T-helper 22 cell (primary cell): ENCODE measurements at places on chromosomes 16 and 17.

DNA sequence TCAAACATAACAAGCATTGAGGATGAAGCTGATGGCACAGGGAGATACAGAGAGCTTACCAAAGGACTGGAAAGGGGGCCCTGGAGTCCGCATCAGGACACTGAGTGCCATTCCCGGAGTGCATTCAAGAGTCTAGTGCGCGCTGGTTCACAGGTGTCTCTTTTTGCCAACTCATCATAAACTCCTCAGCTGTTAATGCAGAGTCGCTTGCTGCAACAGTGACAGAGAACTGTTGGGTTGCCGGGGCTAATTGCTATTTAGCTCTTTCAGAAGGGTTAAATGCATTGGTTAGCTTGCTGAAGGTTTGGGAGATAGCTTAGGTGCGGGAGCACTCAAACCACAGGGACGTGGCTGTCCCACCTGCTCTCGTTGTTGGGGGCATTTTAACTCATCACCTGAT lies 1091.6 kb upstream of the EEF2KMT start:
- no peak for DNase-seq

DNA sequence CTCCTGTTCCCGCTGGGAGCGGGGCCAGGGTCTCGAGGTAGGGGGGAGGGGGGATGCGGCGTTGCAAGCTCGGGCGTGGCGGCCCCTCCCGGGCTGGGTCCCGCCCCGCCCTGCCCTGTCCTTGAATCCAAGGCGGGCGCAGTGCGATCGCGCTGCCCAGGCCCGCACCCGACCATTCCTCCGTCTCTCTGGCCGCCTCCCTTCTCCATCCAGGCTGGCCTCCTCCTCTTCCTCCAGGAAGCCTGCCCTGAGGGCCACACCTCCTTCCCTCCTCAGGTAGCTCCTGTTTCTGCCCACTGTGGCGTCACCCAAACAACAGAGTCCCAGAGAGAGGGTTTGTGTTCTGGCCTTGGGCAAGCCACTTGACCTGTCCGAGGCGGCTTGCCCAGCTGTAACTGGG lies 43.0 kb upstream of the TAC4 start:
- DNase-seq: no peak

GRCh38 chr16:73066927-73067670 lies 19.2 kb upstream of the ZFHX3 start:
- DNase-seq: no peak

- no peak for DNase-seq
Observed at GRCh38 chr16:87540072-87540896, 47.5 kb upstream of the ZCCHC14 start.

DNA sequence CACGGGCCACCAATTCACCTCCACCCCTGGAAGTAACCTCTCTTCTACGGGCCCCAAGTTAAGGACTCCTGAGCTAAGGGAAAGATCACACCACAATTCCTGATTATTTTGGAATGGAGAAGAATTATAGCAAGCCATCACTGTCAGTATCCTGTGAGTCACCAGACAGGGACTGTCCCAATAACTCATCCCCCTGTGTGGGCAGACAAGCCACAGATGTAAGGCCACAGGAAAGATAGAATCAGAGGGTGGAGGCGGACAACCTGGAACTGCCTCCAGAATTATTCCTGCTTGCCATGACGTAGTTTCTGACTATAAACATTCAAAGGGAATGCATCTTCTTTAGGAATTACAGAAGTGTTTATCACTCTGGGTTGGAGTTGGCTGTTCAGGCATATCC lies 5.8 kb upstream of the MYO1D start:
- DNase-seq: no peak

DNA sequence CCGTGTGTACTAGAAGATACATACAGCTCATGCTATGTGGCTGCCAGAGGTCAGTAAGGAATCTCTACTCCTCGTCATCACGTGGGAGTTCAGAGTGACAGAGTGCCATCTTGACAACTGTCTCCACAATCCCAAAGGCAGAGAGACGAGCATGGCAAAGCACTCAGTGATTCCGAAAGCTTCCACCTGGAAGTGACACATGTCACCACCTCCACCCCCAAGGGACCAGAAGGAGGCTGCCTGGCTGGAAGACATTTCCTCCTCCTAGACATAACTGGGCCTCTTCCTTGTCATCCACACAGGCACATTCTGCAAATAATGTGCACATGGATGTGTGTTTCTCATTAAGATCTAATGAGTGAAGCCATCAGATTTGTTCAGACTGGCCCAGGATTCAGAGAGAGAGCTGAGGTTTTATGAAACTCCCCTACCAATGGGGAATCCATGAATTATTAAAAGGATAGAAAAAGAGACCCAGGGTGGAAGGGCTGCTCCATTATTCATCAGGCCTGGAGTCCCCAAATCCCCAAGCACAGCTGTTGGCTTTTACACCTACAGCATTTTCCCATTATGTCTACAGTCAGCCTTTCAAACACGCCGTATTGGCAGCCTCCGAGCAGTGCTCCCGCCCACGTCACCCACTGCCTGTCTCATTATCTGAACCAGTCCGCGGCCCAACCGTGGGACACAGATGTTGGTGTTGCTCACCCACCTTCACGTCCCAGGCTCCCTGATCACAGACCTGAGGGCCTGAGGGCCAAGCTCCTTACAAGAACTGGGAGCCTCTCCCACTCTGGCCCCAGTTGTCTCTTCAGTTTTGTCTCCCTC lies 3.3 kb upstream of the CACNG5 start:
- DNase-seq: no peak

DNA sequence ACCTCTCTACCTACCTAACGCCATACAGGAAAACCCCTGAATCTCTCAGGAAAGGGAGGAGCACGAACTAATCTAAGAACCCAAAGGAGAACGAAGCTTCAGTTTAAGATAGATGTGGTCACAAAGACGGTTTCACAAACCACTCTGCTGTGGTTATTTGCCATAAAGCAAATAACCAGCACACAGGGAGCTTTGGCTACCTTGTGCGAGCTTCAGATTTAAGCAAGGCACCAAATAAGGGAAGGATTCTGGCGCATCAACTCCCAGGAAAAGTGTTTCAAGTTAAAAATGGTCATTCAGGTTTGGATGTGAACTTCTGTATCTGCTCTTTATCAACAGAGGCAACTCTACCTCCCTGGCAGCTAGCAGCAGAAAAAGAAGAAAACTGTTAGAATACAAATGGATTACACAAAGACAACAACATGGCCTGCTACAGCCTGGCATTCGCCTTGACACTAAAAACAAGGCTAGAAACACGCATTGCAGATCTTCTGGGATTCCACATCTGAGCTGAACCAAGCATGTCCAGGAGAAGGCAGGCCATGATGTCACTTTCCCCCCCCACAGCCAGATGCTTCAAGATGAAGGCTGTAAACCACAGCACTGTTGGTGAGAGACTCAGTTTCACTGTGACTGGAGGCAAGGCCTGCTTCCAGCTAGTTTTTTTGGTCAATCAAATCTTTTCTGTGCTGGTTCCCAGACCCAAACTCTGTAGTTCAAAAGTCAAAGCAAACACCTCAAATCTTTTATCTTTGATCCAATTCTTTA lies 43.6 kb downstream of the SMG6 start:
- DNase-seq: no peak

GRCh38 chr17:47869114-47869513 lies 18.2 kb upstream of the SP6 start:
- no peak for DNase-seq
